ENCODE measurements at places on chromosomes 4 and X. TPM values are rescaled to one million over a fixed set of nuclear protein-coding genes. Genes with fewer than 3 reads are reported as not detected.

HHIP gene
- total RNA-seq, result 4.0 TPM

ZAR1 gene
- not detected for total RNA-seq

FGF5 gene
- 2.1 TPM for total RNA-seq

BEX3 gene
- 241 TPM for total RNA-seq

MID2 gene
- 11.1 TPM for total RNA-seq

GPRASP1 gene
- total RNA-seq, result 2.7 TPM

GYPA gene
- total RNA-seq, result not detected

MAGEA4 gene
- not detected for total RNA-seq

MAGEA11 gene
- total RNA-seq, result not detected

STK26 gene
- 69.4 TPM for total RNA-seq

Measured in astrocyte (in vitro differentiated cells and primary cell).